ENCODE measurements at places on chromosomes 2 and 18.

DNA sequence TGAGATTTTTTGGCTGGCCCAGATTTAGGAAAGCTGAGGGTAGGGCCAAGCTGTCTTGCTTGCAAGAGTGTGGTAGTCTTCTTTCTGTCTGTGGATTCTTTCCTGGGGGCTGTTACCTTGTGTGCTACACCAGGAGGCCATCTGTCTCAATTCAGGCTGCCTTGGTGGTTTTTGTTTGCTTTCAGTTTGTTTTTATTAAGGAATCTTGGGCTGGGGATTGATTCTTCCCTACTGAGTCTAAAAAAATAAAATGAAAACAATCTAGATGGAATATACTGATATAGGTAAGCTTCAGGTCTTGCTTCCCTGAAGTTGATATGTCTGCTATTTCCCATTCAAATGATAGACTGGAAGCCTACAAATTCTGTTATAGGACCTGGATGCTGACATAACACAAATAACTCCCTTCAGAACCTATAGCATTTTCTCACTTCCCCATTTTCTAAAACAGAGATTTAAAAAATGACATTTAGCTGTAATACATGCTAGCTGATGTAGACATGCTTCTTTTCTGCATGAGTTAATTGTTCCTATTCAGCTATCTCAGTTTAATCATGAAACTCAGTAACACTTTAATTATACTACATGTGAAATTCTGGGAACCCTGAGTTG, 5.3 kb downstream of the LHCGR start:
- DNase-seq, result no peak

- DNase-seq, result no peak
These were observed 22.4 kb upstream of the UGP2 start for GRCh38 chr2:63819256-63819655.

DNA sequence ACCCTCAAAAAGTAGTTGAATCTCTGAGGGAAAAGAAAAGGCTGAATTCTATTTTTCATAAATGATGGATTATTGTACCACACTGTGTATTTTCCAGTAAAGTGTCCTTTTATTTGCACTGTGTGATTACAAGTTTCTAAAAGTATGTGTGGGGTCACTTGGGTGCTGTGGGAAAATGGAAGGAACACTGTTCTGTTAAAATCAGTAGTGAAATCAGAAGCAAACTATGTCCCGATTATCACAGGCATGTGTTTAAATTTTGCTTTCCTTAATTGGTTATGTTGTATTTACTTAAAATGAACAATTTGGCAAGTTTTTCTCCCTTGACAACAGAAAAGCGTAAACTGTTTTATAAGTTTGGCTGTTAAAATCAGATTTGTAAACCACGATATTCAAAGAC, 353.1 kb downstream of the ARHGAP15 start:
- DNase-seq, result no peak

DNA sequence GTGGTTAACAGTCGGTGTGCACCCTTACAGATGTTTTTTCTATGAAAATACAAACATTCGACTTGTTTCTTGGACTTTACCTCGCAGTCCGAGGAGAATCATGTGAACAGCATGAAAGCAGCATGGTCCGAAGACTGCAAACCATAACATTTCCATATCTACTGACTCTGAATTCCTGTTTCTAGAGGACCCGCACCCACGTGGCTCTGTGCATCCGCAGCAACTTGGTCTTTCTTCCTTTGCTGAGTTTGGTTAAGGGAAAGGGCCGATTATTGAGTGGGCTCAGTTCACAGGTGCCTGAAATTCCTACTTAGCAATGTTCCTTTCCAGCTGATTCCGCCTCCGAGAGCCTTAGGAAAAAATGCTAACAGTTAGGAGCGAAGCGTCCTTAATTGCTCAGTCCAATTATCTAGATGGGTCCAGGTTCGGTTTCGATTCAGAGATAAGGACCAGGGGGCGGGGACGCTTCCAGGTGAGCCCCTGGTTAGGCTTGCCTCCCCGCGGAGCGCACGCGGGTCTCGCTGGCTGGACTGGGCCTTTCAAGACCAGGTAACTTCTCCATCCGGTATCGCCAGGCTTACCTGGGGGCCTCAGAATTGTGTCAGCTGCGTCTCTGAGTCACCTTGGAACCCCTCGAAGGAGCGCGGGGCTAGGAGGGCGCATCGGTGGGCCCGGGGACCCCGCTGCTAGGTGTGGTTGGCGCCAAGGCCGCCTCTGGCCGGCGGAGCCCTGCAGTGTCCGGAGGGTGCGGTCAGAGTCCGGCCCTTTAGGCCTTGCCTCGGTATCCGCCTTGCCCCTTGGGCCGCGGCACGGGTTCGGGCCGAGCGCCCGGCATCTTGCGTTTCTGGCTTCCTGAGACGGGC, 1.1 kb upstream of the B3GNT2 start:
- no peak for DNase-seq

DNA sequence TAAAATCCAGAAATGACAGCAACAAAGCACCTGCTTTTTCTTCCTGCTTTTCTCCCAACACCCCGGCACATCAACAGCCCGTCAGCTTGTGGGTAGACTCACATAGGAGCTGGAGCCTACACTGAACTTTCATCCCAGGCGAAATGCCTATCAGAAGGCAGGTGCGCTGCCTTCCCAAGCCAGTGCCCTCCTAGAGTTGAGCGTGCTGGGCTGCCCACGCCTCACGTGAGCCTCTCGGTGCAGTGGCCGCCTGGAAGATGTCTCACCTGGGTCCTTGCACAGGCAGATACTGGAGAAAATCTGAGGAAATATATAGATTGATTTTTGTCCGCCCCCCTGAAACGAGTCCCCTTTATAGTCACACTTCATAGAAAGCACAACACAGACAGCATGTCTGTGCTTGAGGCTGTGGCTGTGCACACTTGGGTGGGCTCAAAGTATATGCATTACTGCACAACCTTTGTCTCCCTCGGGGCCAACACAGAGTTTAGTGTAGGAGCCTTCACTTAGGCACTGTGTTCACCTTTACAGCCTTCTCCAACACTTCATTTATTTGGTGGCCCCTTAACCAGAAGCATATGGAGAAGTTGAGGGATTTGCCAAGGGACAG, 112.5 kb downstream of the SMAD7 start:
- DNase-seq, result no peak

DNA sequence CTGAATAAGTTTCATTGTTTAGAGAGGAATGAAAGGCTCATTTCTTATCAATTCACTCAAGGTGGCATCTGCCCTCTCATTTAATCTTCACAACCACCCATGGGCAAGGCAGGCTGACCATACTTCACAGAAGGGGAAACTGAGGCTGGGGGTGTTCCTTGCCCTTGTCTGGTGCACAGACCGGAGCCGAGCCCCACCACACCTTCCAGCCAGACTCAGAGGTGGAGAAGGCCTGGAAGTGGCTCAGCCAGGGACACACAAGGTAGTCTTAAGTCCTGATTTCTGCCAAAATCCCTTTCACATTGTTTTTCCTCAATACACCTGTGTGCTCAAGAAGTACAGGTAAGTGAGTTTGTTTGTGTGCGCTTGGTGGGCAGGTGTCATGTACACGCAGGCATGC, 111.9 kb upstream of the TEX51 start:
- no peak for DNase-seq

DNA sequence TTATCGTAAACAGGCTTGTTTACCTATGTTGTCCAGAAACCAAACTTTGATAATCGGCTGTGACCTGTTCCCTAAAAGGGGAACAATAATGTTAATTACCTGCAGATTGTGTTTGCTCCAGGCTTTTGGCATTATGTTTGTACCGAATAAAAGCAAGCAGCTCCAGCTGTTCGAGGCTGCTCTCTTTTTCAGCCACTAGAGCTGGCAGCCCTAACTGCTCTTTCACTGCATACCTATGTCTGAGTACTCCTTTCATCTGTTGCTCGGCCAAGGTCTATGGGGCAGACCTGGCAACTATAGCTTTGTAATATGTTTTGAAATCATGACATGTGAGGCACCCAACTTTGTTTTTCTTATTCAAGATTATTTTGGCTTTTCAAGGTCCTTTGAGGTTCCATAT, 77.8 kb upstream of the EHBP1 start:
- no peak for DNase-seq

GRCh38 chr2:206457188-206457634, 13.9 kb downstream of the ADAM23 start:
- peak; percentile 88 for DNase-seq

DNA sequence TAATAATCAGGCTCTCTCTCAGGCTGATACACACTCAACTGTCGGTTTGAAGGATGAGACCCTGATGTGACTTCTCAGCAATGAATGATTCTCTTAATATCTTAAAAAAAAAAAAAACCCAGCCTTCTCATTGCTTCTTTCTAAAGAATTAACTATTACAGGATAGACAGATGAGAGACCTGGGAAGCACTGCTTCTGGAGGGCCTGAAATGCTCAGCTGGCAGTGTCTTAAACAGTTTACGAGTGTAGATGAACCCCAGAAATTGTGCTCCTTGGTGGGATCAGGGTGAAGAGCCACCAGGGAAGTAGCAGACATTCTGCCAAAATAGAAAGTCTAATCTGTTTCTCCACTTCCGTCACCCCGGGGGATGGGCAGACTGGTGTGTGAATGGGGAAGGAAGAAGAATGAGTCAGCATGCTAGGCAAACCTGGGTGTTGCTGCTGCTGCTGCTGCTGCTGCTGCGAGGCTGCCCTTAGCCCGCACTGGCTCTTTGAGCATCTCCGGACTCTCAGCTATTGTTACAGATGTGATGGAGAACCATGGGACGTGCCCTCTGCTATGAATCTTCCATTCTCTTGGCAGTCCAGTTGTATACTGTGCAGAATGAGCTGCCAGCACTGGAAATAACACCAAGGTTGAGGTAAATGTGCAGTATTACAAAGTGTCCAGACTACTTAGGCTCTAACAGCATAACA, 158.4 kb downstream of the SETBP1 start:
- DNase-seq, result peak; percentile 81

GRCh38 chr2:78973630-78974029, 51.9 kb upstream of the REG3G start:
- no peak for DNase-seq

DNA sequence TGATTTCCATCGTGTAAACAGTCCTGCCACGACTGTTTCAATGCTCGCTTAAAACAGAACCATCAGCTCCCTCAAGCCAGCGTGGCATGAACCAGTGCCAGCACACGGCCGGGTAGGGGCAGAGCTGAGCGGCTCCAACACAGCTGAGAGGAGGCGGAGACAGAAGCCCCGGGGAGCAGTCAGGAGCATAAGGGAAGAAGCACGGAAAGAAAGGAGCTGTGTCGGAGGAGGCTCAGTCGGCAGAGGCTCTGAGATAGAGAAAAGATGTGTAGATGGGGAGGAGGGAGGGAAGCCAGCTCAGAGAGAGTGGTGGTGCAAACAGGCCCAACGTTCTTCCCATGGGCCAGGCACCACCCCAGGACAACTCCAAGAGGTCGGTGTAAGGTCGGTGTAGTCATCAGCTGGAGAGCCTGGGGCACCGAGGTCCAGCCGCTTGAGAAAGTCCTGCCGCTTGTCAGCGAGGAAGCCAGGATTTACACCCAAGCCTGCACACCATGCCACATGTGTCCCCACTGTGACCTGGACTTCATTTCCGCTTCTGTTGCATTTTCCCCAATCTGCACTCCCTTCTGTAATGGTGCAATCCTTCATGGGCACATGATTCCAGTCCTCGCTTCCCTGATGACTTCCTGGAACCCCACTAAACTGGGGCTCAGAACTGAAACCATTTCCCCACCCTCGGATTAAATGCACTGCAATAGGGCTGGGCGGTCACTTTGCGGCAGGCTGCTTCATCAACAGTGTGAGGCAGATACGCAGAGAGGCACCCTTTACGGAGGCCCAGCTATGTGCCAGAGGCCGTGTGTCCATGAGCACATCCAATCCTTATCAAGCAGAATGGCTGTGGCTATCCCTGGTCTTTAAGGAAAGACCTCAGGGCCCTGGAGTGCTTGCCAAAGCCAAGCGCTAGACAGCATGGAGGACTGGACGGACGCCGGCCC, 43.5 kb downstream of the CYP27C1 start:
- no peak for DNase-seq

GRCh38 chr2:129883121-129883520, 96.3 kb upstream of the RAB6C start:
- no peak for DNase-seq

DNA sequence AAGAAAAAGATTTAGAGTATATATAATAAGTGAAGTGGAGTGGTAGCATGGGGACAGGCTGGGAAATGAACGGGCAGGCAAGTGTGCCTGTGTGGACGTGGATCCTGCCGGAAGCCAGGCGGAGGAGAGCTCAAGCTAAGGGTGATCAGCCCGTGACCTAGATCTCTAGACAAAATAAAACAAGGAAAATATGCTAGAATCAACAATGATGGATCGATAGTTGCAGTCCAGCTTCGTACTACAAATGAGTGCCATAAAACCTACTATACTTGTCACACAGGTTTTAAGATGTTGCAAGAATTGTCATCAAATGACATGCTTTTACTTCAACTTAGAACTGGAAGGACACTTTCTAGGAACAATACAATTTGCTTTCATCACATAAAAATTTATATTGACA, 8.5 kb downstream of the EIF2AK2 start:
- DNase-seq, result no peak

GRCh38 chr18:74645679-74646078, 48.0 kb downstream of the ZNF407 start:
- no peak for DNase-seq

DNA sequence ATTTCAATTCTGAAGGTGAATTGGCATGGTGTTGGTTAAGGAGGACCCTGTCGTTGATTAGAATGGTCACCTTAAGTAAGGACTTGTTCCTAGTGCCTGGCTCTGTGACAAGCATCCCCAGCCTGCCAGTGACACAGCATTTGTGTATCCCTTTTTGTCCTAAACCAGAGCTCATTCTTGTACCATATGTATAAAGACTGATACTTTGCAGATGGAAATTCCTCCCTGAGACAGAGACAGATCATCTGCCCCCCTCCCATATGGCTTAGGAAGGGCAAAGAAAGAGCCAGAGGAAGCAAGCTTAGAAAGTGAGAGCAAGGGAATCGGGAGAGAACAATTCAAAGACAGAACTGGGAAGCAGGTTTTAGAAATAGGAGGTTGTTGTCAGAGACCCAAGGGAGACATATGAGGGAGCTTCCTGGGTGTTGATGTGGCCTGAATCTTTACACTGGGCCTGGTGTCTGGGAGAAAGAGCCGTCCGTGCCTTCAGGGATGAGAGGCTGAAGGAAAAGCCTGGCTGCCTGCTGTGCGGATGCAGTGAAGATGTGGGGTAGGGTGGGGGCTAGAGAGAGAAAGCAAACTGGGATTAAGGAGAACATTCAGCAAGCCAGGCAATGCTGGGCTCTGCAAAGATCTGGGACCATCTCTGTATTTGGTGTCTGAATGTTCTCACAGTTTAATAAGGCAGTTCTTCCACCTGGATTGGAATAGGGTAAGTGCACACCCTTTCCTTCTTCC, 13.2 kb upstream of the CHRNA1 start:
- DNase-seq, result no peak
